ENCODE measurements at places on chromosomes 2 and 18.

DNA sequence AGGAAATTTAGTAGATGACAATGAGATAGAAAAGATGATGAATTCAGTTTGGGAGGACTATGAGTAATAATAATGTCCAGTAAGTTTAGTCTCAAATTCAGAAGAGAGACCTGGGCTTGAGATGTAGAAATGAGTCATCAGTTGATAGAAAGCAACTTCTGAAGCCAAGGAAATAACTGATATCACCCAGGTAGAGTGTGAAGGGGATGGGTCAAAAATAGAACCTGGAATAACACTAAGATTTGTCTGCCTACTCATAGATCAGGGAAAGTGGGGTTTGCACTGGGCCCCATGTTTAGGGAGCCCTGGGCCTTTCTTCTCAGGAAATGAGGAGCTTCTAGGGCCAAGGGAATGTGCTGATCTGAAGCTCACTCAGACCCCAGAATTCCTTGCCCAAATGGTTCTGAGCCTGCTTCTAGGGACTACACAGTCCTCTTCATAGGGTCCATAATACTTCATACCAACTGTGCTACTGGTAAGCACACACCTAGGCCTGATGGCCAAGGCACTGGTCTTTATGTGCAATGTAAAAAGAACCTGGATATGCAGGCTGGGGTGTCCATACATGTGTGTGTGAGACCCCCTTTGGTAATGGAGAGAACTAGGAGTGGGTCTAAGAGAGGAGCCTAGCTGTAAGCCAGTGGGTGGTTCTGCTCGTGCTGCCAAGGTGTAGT is 141.2 kb downstream of the IKZF2 start:
- DNase-seq = no peak

- no peak for DNase-seq
Observed at GRCh38 chr2:104476563-104476988, 377.3 kb upstream of the POU3F3 start.

GRCh38 chr2:67079729-67080128 is 317.4 kb upstream of the ETAA1 start:
- no peak for DNase-seq

GRCh38 chr2:8714283-8714682 is 32.4 kb downstream of the ID2 start:
- DNase-seq = no peak

DNA sequence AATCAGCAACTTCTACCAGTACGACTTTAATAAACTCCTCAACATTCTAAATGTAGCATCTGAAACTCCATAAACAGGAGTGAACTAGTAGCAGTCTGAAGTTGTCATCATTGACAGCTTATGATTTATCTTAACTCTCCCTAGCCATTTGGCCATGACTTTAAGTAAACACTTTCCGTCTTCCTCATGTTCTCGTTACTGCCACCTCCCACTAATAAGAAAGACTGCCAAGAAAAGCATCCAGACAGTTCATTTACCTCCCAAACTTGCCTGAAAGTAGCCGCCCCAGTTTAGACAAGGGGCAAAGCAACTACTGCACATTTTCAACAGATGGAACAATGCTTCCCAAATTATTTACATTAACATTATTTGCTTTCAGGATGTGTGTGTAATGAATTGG is 287.5 kb downstream of the OSR1 start:
- no peak for DNase-seq

DNA sequence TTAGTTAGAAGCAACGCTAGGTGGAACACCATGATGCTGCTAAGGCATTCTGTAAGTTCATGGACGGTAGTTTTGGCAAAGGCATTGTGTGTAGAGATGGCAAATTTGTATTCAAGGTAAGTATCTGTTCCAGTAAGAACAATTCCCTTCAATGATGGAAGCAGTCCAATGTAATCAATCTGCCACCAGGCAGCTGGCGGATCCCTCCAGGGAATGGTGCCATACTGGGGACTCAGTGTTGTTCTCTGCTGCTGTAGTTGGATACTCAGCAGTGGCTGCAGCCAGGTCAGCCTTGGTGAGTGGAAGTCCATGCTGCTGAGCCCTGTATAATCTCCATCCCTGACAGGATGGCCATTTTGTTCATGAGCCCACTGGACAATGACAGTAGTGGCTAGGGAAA is 62.8 kb downstream of the ARL6IP6 start:
- no peak for DNase-seq

- no peak for DNase-seq
Observed at GRCh38 chr18:5159080-5159479, 38.0 kb downstream of the AKAIN1 start.

DNA sequence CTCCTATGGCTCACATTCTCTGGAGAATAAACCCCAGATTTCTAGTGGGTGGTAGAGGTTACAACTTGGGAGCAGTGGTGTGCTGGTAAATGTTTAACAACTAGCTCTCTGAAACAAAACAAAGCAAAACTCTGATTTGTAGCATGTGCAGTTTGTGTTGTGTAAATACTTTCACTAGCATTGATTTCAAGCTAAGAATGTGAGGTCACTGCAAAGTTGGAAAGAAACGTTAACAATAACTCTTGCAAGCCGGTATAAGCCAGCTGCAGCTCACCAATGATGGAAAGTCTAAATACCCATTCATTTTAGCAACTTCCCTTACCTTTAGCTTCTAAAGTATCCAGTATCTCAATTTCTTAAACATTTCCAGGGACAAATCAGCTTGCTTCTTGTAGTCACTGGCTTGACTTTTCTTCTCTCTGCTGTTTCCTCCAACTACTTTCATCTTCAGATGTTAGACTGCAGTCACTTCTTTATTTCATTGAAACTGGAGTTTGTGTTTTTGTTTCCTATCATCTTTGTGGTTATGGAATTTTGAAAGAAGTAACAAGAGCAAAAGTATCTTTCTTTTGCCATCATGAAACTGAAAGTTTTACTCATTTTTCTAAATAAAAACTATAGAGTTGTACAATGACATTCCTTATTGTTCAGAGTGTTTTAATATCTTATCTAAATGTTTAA is 140.2 kb downstream of the PLCL1 start:
- DNase-seq = no peak

- peak; percentile 14 for DNase-seq
Observed at GRCh38 chr2:168518555-168519066, 62.5 kb downstream of the CERS6 start.

- no peak for DNase-seq
Observed at GRCh38 chr2:78644854-78645253, 380.6 kb upstream of the REG3G start.

GRCh38 chr2:126534478-126534877 is 121.5 kb upstream of the GYPC start:
- DNase-seq = no peak

- DNase-seq = no peak
Observed at GRCh38 chr2:158719403-158719802, 75.7 kb upstream of the DAPL1 start.

GRCh38 chr2:174776675-174777074 is 12.4 kb upstream of the CHRNA1 start:
- DNase-seq = no peak

DNA sequence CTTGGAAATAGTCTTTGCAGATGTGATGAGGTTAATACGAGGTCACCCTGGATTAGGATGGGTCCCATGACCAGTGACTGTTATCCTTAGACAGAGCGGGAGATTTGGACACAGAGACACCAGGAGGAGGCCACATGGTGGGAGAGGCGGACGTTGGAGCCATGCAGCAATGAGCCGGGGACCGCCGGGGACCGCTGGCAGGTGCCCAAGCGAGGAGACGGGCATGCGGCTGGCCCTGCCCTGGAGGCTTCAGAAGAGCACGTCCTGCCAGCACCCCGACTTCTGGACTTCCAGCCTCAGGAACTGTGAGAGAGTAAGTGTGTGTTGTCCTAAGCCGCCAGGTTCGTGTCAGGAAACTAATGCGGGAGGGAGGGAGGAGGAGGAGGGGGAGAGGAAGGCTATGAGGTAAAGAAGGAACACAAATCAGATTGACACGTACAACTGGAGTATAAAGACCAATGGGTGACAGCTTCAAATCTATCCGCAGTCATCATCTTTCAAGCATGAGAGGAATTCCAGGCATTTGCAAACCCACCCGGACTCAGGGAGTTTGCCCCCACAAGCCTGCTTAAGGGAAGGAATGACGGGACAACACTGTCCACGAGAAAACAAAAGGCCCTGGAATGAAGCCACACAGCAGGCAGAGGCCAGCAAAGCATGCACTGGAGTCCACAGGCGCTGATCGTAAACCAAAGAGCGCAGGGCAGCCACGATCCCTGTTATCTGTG is 11.6 kb upstream of the BOK start:
- DNase-seq = no peak

DNA sequence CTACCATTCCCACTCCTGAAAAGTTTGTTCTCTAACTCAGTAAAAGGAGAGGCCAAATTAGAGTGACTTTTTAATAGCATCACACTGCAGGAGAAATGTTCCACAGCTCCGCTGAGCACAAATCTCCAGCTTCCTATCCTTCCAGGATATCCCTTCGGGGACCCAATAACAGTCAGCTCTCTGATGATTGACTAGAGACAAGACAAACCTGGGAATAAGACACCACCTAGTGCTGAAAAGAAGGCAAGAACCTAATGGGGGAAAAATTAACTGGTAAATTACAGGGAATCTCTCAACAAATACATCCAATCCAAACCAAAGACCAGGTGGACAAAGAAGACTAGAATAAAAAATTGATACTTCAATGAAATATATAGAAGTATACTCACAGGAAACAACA is 977.1 kb upstream of the SOX11 start:
- DNase-seq = no peak

- no peak for DNase-seq
Observed at GRCh38 chr2:151306621-151307020, 17.2 kb upstream of the NMI start.

DNA sequence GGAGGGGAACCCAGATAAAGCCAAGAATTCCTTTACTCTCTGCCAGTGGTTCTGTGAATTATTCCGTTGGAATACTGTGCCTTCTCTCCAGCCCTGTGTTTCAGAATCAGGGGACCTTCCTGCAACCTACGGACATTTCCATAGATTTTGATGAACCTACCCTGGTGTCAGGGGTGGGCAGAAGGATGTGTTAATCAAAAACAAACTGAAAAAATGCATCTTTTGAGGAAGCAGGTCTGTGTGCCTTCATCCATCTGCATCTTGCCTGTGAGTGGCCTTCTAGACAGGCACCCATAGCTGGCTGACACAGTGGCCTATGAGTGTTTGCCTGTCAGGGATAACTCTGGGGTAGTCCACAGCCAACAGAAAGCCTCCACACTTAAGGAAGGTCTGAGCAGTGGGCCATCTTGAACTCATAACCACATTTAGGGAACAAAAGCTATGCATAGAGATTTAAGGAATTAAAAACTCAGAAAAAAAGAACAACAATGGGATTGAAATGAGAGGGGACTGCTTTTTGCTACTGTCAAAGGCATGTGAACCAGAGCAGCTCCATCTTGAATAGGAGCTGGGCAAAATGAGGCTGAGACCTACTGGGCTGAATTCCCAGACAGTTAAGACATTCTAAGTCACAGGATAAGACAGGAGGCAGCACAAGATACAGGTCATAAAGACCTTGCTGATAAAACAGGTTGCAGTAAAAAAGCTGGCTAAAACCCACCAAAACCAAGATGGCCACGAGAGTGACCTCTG is 45.9 kb upstream of the ITGA6 start:
- DNase-seq = no peak

DNA sequence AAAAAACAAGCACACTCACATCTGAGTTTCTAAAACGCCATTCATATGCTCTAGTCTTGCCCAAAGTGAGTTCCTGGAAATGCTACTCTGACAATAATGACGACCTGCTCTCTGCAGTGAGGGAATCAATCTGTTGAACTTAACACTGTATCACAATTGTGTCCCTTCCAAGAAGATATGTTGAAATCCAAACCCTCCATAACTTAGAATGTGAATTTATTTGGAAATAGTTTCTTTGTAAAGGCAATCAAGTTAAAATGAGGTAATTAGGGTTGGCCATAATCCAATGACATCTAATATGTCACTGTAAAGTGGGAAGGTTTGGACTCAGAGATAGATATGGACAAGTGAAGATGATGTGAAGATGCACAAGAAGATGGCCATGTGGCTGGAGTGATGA is 264.5 kb downstream of the CD226 start:
- DNase-seq = no peak

DNA sequence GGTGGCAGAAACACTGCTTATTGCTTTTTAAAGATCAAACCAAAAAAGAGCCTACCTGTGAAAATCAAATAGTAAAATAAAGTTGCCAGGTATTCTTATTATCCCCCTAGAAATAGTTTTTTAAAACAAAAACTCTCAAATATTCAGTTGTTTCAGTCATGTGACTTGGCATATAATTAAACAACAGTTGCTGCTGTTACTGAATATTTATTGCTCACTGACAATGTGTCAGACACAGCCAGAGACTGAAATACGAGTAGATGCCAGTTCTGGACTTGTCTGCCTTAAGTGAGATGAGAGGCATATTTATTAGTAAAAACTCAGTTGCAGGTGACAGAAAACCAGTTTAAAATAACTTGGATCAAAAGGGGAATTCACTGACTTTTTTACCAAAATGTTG is 106.0 kb upstream of the RAB12 start:
- DNase-seq = no peak

DNA sequence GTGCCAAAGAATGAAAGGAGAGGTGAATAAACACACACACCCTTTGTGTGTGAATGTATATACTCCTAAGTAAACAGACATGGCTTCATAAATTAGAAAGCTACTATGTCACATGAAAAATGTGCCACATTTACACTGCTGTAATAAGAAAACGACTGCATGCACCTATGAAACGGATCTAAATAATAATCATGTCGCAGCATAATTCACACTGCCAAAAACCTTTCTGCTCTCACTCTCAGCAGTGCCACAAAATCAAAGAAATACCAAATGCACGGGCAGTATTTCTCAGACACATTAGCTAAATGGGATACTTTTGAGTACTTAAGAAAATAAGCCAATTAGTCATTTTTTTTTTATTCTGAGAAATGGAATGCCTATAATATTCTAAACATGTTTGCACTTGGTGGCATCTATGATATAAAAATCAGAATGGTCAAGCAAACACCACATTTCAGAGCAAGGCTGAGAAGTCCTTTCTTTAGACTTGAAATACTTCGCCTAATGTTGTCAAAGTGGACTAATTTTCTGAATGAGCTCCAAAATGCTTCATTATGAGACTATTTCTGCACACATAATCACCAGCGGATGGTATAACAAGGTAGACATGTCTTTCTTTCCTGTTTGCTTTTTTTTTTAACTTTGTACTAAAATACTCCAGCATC is 6.6 kb downstream of the BCL11A start:
- DNase-seq = no peak

DNA sequence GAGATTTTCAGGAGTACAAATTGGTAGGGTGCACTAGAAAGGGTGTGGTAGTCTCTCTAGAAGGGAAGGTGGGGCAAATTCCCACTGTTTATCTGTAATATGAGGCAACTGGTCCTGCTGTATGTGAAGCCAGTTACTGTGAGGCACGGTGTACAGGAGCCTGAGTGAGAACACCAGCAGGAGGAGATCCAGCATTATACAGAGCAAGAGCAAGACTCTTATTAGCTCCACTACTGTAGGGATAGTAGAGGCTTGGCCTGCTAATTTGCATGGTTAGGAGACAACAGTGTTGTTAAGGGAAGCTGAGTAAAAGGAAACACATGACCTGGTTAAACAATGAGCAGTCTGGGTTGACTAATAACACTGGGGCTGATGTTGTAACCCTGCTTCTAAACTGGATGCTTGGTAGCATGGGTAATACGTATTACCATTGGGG is 76.3 kb upstream of the WDSUB1 start:
- DNase-seq = no peak

All from NCI-H774 (cell line).